ENCODE measurements at places on chromosomes 2 and 18. TPM values are rescaled to one million over a fixed set of nuclear protein-coding genes. Genes with fewer than 3 reads are reported as not detected.

Gene CCDC148
- polyA plus RNA-seq = 3.5 TPM

Gene KCNG2
- polyA plus RNA-seq = 0.38 TPM

Gene NEUROD1
- 1.3 TPM for polyA plus RNA-seq

Gene ADD2
- polyA plus RNA-seq = 6.8 TPM

Gene SKOR2
- 0.11 TPM for polyA plus RNA-seq

Gene FHOD3
- polyA plus RNA-seq = 2.9 TPM

Gene ATP6V1B1
- polyA plus RNA-seq = 5.4 TPM

Gene RNU2-63P
- polyA plus RNA-seq = not detected

DNA sequence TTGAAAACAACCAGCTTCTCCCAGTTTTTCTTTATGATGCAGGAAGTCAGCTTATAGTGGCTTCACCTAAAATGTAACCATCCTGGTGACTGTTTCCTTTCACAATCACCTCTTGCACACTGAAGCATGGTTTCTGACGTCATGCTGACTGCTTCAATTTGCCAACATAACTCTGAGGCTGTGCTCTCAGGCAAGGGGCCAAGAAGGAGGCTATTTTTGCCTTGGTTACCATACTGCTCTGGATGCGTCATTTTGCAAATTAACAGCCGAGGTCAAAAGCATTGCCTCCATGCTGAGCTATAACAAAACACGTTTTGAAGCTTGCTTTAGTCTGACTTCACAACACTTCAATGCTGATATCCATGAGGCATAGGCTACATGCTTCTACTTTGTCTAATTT is 397.8 kb downstream of the METTL4 start:
- DNase-seq = no peak

GRCh38 chr2:223635080-223635479 is 32.9 kb upstream of the SCG2 start:
- no peak for DNase-seq

- DNase-seq = no peak
These were observed 825.6 kb upstream of the HS6ST1 start for GRCh38 chr2:129144082-129144791.

GRCh38 chr2:234240917-234241316 is 190.4 kb downstream of the SPP2 start:
- no peak for DNase-seq

DNA sequence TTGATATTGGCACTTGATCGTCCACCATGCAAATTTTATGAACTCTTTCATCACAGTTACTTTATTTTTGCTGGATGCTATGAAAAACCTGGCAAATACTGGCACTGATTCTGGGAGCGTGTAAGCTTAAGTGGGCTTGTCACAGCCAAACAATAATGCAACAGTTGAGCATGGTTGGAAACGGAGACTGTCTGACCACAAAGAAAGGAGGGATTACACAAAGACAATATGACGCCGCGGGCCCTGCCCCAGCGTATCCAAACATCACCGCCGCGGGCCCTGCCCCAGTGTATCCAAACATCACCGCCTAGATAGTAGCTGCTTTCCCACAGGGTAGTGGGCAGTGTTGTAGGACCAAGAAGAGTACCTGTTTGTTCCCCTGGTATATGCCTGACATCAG is 135.9 kb downstream of the PRPF40A start:
- DNase-seq = no peak

DNA sequence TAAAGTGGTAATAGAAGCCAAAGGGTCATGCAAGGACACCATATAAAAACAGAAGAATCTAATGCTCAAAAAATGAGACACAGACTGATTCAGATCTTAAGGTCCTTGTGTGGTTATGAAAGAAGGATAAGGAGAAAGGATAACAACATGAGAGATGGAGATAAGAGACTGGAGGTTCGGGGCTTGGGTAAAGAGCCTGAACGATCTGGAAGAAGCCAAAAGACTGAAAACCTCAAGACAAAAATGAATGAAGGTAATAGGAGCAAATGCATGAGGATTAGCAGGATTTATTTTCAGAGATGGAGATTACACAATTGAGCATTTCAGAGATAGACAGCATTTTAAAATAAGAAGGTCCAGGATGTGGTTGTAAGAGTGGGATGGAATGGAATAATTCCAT is 26.1 kb downstream of the STK17B start:
- no peak for DNase-seq

GRCh38 chr18:59576541-59577385 is 120.5 kb downstream of the CCBE1 start:
- DNase-seq = no peak

GRCh38 chr2:2901384-2902345 is 476.0 kb downstream of the EIPR1 start:
- DNase-seq = no peak
